ENCODE measurements at places on chromosomes 5 and 9. TPM values are rescaled to one million over a fixed set of nuclear protein-coding genes. Genes with fewer than 3 reads are reported as not detected.
A peak's percentile ranks its signal among the peaks of the same experiment; 100 is the strongest.

DNA sequence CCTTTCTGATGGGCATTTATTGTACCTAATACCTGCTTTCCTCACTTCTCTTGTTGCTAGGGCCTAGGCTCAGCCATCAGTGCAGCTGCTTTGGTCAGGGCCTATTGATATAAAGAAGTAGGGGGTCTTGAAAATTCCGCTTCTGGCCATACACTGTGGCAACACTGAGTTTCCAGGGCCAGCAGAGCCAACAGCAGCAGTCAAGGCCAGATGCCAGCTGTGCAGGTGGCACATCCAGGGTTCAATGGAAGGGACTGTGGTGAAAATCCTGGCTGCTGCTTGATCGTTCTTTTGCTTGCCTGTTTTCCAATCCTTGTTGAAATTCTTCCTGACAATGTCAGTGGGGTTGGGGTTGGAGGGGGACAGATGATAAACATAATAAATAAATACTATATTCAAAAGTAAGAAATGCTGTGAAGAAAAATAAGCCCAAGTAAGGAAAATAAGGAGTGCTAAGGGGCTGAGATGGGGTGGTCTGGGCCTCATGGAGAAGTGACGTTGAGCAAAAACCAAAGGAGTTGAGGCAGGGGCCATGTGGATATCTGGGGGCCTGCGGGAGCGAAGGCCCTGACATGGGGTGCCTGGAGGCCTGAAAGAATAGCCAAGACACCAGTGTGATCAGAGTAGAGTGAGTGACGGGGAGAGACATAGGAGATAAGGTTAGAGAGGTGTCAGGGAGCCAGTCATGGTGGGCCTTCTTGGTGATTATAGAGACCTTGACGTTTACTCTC is 91.0 kb upstream of the ALDH1B1 start:
- DNase-seq, result no peak

DNA sequence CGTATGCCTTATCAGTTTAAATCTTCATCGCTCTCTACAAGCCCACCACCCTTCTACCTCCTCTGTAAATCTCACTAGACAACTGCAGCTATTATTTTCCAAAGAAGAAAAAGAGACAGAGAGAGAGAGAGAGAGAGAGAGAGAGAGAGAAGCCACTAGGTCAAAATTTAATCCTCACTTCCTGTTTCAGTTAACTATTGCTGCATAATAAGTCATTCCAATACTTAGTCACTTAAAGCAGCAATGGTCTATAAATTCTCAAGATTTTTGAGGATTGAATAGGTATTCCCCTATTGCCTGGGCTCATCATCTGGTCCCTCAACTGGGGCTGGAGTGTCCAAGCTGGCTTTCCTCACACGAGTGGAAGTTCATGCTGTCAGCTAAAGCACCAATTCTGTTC is 68.8 kb downstream of the ITGA1 start:
- DNase-seq, result peak; percentile 29

DNA sequence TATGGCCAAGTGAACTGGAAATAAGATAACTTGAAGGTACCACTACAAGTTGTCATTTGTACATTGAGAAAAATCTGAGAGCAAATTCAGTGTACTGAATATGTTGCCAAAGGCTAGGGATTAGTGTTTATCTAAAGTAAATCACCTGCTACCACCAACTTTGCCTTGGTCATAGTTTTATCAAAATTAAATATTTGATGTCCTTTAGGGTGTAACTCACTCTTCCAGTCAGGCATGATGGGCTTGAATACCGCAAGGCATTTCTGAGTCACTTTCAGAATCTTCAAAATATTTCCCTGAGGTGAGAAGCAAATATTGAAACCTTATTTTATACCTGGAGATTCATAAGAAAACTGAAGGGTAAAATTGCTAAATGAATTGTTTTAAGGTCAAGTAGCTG is 1338.6 kb upstream of the ACO1 start:
- no peak for DNase-seq

DNA sequence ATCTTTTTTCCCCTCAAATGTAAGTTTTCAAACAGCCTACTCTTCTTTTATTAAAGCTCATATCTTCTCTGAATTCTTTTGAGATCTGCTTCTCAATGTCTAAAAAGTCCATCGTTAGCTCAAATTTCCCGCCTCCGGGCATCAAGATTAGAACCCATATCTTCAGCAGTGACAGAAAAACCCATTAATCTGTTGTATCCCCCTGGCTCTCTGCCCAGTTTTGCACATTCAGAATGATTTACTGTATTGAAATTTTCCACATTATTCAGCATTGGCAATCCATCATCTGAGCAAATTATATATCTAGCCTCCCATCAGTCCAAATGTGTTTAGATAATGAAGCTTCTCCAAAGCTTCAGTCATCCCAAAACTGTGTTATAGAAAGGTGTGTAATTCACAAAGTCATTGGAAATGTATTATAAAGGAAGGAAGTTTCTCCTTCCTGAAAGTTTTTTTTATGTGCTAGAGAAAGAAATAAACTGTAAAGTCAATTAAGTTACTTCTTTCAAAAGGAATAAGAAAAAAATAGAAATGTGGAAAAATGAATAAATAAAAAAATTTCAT is 849.9 kb downstream of the MAT2B start:
- no peak for DNase-seq

DNA sequence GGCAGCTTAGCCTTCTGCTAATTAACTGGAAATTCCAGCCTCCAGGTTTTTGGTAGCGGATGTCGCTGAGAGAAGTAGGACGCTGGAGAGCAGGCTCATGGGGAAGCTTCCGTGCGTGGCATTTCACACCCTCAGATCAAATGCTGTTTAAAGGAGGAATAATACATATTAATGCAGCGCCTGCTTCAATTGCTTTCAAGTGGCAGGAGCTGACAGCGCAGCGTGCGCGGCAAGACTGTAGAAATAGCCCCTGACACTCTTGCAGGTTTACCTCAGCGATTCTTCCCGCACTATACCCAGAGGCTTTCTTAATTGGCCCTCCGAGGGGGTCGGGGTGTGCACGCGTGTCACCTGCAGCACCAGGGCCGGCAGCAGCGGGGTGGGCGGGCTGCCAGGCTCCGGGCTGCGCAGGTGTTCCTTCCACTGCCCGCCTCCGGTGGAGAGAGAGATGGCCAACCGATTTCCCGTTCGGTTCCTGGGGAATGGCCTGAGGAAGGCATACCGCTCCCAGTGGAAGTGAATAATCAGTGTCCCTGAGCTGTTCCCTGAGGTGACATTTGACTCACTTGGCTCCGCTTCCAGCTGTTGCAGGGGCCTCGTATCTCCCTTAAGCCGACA is 427.9 kb downstream of the KCTD16 start:
- DNase-seq, result no peak

DNA sequence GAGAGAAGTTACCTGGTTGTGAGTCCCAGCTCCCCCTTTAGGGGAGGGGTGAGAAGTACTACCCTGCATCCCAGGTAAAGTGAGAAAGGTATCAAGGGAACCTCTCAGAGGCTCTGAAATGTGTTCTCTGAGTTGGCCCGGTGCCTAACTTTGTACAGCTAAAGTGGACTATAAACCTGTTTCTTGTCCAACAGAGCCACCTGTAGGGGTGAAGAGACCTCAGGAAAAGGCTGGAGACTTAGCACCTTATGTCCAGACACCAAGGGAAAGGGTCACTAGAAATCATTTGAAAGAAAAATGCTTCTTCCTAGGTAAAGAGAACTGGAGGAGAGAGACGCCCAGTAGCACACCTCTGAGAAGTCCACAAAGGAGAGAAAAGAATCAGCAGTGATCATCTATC is 108.3 kb upstream of the KIF2A start:
- DNase-seq, result no peak

DNA sequence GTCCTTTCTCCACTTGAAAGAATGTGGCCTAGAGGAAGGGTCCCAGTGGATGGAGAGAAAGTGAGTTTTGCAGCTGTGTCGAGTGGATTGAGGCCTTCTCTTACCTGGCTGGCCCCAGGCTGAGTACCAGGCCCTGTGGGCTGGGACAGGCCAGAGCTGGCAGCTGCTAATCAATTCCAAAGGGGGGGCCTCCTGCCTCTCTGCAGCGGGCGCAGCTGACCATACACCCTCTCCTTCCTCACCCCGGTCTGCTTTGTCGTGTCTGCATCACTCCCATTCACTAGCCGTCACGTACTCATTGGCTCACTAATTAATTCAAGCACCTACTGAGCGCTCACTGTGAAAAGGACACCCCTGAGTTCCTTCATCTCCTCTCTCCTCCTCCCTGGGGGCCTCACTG is 58.4 kb upstream of the PITX1 start:
- no peak for DNase-seq

DNA sequence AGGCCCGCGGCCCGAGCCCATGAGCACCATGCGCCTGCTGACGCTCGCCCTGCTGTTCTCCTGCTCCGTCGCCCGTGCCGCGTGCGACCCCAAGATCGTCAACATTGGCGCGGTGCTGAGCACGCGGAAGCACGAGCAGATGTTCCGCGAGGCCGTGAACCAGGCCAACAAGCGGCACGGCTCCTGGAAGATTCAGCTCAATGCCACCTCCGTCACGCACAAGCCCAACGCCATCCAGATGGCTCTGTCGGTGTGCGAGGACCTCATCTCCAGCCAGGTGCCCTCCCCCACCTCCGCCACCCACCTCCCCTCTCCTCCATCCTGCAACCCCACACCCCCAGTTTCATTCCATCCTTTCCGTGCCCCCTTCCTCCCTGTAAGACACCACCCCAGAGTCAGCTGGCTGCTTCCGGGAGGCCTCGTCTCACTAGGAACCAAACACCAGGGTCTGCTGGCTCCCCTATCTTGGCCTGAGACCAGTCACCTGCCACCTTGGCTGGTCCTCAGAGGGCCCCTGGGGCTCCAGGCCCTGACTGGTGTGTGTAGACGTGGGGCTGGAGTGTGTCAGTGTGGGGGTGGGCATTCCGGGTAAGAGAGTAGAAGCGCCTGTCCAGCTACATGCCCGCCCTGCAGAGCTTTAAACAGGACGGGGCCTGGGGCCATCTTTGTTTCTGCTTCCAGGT is 655 bp downstream of the GRIN1 start:
- DNase-seq, result no peak

DNA sequence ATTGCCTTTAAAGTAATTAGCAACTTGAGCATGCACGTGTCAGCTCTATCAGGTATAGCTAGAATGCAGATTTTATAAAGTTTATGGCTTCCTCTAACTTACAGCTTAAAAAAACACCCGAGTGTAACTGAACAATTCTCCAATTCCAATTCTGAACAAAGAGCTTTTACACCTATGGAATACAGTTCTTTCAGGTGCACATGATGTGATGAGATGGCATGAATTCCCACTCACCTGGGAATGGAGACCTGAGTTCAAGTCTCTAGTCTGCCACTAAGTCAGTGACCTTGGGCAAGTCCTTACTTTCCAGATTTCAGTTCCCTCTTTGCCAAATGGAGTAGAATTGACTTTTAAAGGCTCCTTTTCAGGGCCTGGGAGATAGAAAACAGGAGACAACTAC is 1.8 kb downstream of the ZFAND5 start:
- no peak for DNase-seq

DNA sequence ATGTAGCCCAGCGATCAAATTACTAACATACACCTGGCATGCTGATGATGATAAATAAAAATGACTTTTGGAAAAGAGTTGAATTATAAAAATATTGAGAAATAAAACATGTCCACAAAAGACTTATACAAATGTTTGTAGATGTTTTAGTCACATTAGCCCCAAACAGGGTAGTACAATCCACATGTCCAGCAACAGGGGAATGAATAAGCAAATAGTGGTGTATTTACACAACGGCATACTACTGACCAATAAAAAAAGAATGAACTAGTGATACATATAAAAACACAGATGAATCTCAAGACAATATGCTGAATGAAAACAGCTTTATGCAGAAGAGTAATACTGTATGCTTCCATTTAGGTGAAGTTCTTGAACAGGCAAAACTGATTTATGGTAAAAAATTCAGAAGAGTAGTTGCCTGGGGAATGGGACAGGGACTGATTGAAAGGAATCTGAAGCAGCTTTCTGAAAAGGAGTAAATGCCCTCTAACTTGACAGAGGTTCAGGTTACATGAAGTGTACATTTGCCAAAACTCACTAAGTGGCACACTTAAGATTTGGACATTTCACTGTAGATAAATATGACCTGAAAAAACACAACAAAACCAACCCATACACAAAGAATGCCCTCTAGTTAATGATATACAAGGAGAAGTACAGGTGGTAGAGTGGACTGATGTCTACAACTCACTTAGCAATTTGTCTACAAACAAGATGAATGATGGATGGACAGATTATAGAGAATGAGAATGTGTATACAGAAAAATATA is 35.4 kb downstream of the ACTL7A start:
- DNase-seq, result no peak

DNA sequence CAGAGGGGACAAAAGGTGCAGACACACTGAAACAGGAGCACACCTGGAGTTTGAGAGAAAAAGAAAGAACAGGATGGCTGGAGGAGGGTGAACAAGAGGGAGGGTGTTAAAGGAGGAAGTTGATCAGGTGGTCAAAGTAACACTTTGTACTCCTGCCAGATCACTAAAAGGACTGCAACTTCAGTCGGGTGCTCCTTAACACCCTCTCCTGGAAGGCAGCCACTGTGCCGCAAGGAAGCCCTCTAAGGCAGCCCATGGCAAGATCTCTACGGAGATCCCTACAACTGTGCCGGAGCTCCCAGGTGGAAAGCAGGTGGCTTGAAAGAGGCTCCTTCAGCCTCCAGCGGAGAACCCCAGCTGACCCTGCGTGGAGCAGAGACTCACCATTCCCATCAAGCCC is 124.4 kb upstream of the MSX2 start:
- no peak for DNase-seq

DNA sequence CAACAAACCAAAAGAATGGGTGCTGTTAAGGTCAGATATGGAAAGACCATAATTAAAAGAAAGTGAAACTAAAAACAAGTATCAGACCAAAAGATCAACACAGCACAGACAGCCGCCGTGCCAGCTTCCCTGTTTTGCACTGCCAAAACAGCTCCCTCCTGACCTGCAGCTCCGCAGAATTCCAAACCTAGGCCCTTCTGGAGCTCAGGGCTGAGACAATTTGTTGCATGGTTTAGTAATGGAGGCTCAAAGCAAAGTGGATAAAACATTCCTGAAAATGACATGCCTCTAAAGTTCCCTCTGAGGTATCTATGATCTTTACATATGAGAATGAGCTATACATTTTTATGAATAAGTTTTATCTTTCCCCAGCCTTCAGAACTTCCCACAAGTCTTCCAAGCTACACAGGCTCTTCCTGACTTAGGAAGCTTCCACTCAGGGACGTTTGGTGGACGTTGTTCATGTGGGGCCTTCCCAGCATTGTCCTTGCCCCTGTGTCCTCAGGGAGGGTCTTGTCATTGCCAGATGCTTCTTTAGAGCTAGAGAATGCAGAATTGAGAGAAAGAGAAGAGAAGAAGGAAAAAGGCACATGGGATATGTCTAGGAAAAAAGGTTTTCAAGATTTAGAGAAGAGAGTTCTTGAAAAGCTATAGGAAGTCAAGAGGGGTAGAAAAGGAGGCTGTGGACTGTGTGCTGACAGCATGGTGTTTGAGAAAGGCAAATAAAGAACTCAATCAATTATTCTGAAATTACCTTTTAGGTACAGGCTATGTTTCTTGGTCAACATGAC is 28.4 kb upstream of the SSBP2 start:
- peak; percentile 59 for DNase-seq

- DNase-seq, result peak; percentile 22
Measured at GRCh38 chr5:27172693-27173092, 134.3 kb upstream of the CDH9 start.

- DNase-seq, result no peak
Measured at GRCh38 chr9:96020300-96020791, 144.9 kb downstream of the ERCC6L2 start.

The FAM153A gene
- total RNA-seq, result not detected

The SLC4A9 gene
- not detected for total RNA-seq

The CORO2A gene
- total RNA-seq, result 0.11 TPM

The ANKRD20A1 gene
- not detected for total RNA-seq

The EQTN gene
- total RNA-seq, result not detected

The CNOT8 gene
- total RNA-seq, result 73.5 TPM

All from LHCN-M2 (cell line).